Right lung (tissue), 10 donors: ENCODE measurements at places on chromosomes 13 and 19. TPM values are rescaled to one million over a fixed set of nuclear protein-coding genes. Genes with fewer than 3 reads are reported as not detected.

DNA sequence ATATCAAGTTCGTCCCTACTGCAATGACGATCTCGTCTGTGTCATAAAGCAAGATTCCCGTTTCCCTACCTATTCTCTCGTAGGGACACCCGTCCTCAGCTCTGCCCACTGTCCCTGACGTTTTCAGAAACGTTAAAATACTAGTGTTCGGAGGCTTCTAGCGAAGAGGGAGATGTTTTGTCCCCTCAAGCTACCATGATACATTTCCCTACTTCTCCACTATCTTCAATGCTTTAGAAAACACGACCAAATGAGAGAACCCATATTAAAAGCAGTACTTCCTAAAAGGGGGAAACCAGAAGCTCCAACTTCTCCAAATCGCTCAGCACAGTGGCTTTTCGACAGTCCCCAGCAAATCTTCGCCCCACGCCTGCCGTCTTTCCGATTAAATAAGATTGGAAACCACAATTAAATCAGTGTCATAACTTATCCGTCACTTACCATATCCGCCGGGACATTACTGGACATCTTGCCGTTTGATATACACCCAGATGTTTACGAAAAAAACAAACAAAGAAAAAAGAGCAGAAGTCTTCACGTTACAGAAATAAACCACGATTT lies 1.3 kb downstream of the UBL3 start:
- peak; percentile 48 for DNase-seq

DNA sequence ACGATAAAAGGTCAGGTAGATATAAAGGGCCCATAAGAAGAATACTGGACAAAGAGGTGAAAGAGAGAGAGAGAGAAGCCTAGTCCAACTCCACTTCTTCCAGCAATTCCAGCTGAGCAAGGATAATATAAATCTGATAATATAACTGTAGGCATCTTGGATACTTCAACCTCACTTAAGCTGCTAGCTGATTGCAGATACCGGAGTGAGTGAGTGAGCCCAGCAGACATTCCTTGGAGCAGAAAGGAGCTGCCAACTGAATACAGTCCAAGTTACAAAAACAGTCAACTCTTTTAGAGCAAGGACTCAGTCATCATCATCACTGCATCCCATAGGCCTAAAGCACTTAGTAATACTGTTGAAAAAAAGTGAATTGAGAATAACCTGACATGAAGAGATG lies 387.6 kb downstream of the SLITRK6 start:
- DNase-seq: peak; percentile 21

DNA sequence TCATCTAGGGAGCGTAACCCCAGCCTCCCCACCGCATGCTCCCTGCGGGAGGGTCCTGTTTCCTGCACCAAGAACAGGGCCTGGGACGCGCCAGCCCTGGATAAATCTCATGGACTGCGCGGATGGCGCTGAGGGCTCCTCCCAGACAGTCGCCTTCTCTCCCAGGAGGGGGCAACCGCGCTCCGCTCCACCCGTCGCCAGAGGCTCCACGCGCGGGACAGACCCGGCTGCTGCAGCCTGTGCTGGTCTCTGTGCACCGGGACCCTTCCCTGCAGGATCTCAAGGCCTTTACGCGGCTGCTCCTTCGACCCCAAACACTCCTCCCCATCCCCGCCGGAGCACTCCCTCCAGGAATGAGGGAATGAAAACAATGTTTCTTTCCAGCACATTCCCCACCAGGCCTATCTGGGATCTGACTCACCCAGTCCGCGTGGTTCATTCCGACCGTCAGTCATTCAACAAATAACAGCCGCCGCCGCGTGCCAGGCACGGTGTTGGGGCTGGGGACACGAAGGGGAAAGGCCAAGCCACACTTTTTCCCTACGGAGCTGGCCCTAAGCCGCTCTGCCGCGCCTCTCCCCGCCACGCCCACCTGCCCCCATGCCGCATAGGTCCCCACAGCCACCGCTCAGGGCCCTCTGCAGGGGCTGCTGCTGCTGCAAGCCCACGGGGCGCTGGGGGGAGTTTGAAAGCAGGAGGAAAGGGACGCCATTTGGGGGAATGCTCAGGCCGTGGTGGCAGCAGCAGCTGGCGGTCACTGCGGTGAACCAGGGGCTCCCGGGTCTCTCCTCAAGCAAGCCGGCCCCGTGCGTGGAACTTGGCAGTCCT lies 6.0 kb downstream of the PNMA8B start:
- no peak for DNase-seq

- DNase-seq: peak; percentile 42
Measured at GRCh38 chr19:55487924-55488687, at the start of gene SSC5D. SSC5D (plus strand) TSS chr19:55488436; CDS start chr19:55488590, 154 bp downstream.

DNA sequence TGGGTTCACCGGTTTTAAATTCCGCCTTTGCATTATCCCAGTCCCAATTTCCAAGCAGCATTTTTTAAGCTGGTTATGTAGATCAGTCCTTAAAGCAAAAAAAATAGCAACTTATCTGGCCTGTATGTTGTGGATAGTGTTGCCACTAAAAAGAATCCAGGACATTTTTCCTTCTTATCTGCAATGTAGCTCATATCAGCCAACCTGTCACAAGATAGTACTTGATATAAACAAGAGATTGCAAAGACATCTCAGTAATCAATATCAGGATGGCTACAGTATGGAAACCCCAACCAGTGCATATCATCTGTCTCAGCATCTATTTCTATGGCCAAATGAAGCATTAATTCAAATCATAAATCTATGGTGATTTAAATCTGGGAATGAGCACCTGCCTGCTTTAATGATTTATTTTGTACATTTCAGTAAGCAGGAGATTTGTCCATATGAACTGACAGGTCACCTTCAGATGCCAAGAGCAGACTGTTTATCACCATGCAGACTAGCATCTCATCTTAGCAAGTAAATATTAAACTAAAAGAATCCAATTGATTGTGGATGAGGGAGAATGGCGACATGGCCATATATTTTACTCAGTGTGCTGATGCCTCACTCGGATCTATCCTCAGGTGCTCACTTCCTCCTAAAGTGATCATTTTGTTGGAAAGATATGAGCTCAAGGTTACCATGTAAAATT lies 240.4 kb downstream of the DACH1 start:
- no peak for DNase-seq

GRCh38 chr13:94657167-94657566 lies 55.2 kb downstream of the SOX21 start:
- DNase-seq: no peak

GRCh38 chr13:108350579-108350978 lies 81.1 kb downstream of the TNFSF13B start:
- DNase-seq: no peak

The UFM1 gene
- 98.1 TPM for polyA plus RNA-seq

The ATP1A3 gene
- 0.19 TPM for polyA plus RNA-seq

The ZNF426 gene
- 22.3 TPM for polyA plus RNA-seq

The CGB8 gene
- not detected for polyA plus RNA-seq

The SIGLECL1 gene
- not detected for polyA plus RNA-seq

The DPF1 gene
- 5.3 TPM for polyA plus RNA-seq

The C19orf33 gene
- polyA plus RNA-seq: 18.5 TPM
